Liver (tissue), 10 donors: ENCODE measurements at places on chromosomes 11 and 22. TPM values are rescaled to one million over a fixed set of nuclear protein-coding genes. Genes with fewer than 3 reads are reported as not detected.

TTLL8 gene
- not detected for total RNA-seq

TMPRSS13 gene
- total RNA-seq = 0.93 TPM

MARK2 gene
- total RNA-seq = 9.5 TPM

PAX6 gene
- total RNA-seq = not detected

MAJIN gene
- not detected for total RNA-seq

DNA sequence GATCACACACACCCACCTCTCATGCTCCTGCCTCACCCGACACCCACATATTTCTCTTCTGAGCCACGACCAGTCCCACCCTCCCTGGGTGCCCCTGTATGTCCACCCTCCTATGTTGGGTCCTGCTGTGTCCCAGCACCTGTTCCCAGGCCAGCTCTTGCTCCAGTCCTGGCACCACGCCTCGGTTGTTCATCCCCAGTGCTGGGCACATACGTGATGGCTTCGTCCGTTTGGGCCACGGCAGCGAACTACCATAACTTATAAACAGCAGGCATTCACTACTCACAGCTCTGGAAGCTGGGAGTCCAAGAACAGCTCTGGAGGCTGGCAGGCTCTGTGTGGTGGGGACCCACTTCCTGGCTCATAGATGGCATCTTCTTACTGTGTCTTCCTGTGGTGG is 116.9 kb downstream of the BRD1 start:
- peaks cover 5% of the 10 kb centered on the region for H3K27me3 ChIP-seq
- H3K27ac ChIP-seq = no peak overlapping the region
- H3K4me3 ChIP-seq = no peak overlapping the region

DNA sequence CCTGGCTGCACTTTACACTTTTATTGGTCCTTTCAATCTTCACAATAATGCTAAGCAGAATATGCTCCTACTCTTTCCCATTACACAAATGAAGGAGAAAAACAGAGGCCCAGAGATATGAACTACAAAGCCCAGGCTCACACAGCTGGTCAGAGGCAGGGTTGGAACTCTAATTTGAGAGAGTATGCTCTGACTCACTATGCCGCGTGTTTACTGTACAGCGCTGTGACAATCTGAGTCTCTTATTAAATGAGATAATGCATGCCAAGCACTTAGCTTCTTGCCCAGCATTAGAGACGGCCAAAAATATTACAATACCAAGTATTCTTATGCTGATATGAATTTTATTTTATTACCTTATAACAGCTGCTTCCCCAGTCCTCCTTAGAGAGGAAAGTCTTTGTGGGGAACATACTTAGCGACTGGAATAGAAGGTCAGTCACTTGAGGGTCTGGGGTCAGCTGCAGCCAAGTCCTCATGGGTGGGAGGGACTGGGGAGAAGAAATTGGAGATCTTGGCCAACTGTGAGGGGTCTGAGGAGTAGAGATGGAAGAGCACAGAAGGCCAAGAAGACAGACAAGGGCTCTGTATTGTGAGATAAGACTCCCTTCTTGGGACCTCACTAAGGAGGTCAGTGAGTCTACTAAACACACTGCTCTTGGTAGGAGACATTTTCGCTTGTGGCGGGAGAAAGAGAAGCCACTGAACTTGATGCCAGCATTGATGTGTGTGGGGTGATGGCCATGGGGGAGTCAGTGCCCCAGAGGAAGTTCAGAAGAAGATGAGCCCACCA is 150.8 kb upstream of the TIMP3 start:
- no peak overlapping the region for H3K27ac ChIP-seq
- no peaks in the 10 kb centered on the region for H3K4me1 ChIP-seq
- H3K4me3 ChIP-seq = no peak overlapping the region
- H3K27me3 ChIP-seq = no peaks in the 10 kb centered on the region
- no peak for DNase-seq

- DNase-seq = peak; percentile 37
- H3K4me1 ChIP-seq = no peaks in the 10 kb centered on the region
- no peak overlapping the region for H3K4me3 ChIP-seq
- H3K27me3 ChIP-seq = no peaks in the 10 kb centered on the region
Observed at GRCh38 chr22:36546092-36546804, 17.3 kb upstream of the EIF3D start.

DNA sequence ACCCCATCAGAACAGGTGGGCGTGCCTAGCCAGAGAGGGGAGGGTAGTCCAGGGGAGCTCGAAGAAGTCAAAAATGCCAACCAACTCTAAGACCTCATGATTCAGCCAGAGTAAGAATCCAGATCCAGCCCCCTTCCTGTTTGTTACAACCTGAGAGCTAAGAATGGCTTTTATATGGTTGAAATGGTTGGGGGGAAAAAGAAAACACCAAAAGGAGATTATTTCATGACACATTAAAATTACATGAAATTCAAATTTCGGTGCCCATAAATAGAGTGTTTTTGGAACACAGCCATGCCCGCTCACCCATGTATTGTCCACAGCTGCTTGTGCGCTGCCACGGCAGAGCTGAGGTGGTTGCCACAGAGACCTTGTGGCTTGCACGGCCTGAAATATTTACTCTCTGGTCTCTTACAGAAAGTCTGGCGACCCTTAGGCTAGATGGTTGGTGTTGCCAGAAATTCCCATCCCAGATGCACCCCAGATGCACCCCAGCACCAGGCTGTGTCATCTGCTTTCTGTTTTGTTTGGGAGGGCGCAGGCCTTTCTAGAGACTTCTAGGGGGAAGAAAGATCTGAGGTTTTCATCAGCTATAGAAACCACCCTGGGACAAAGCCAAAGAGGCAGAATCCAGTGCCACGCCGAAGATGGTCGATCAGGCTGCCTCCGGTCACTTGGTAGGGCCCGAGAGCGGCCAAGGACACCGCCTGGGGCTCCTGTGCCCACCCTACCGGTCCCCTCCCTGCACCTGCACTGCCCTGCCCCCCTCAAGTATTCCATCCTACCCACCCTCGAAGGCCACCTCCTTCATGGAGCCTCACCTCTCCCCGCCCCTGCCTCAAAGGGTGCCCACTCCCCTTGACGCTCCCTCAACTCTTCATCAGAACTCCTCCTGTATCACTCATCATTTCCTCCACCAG is 80.2 kb downstream of the DSCAML1 start:
- no peaks in the 10 kb centered on the region for H3K4me1 ChIP-seq
- H3K27ac ChIP-seq = no peak overlapping the region
- no peaks in the 10 kb centered on the region for H3K36me3 ChIP-seq
- H3K4me3 ChIP-seq = no peak overlapping the region
- no peak for DNase-seq

DNA sequence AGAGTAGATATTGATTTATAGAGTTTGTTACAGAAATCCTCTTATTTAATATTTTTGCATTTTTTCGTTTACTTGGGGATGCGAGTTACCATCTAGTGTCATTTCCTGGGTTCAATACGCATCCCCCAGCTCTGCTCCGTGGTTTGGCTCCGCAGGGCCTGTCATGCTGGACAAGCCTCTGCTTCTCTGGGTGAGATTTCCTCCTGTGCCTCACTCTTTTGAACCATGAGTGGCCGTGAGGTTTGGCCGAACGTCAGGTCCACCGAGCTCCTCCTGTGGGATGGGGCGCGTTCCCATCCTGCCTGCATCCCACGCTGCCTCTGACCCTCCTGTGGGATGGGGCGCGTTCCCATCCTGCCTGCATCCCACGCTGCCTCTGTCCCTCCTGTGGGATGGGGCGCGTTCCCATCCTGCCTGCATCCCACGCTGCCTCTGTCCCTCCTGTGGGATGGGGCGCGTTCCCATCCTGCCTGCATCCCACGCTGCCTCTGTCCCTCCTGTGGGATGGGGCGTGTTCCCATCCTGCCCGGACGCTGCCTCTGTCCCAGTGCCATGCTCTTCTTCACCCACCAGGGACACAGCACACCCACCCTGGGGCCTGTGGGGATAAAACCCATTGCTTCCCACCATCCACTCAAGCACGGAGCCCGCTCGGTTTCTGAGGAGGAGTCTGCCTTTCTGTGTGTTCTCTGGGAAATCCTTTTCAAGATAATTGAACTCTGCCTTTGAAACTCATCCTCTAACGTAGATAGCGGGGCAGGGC is 506.8 kb downstream of the BRD1 start:
- H3K4me1 ChIP-seq = no peaks in the 10 kb centered on the region
- DNase-seq = no peak
- H3K27ac ChIP-seq = no peak overlapping the region
- no peaks in the 10 kb centered on the region for H3K36me3 ChIP-seq
- peaks cover 2% of the 10 kb centered on the region for H3K27me3 ChIP-seq

- no peak overlapping the region for H3K27ac ChIP-seq
- no peaks in the 10 kb centered on the region for H3K27me3 ChIP-seq
- H3K36me3 ChIP-seq = no peaks in the 10 kb centered on the region
- no peak for DNase-seq
- H3K4me3 ChIP-seq = no peak overlapping the region
Observed at GRCh38 chr11:82959987-82960778, 58.6 kb downstream of the DDIAS start.

DNA sequence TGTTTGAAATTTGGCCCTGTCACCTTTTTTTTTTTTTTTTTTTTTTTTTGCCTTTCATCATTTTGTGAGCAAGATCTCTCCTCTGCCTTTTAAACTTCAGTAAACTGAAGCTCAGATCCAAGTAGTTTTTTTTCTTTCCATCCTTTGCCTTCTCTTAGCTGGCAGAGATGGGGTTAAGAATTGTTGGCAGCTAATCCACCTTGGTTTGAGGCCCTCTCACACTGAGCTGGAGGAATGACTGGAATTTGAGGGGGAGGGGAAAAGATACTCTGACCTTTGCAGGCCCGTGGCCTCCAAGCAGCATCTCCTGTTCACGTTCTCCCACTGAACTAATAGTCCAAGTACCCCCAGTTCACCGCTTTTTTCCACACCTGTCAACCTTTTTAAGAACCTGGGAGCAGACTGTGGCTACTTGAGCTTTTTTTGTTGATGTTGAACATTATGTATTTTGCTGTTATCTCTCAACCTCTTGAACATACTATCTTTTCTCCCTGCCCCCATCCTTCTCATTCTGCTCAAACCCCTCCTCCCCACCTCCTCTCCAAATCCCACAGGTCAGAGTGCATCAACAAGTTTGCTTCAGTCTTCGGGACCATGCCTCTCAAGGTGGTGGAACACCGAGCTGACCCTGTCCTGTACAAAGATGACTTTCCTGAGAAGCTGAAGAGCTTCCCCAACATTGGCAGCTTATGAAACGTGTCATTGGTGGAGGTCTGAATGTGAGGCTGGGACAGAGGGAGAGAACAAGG is 66.2 kb downstream of the ALX4 start:
- H3K27ac ChIP-seq = no peak overlapping the region
- DNase-seq = no peak
- H3K36me3 ChIP-seq = peaks cover 5% of the 10 kb centered on the region
- H3K4me3 ChIP-seq = no peak overlapping the region

GRCh38 chr22:46824344-46824909 is 62.0 kb downstream of the TBC1D22A start:
- no peaks in the 10 kb centered on the region for H3K27me3 ChIP-seq
- H3K36me3 ChIP-seq = no peaks in the 10 kb centered on the region
- DNase-seq = no peak
- no peak overlapping the region for H3K27ac ChIP-seq
- H3K4me3 ChIP-seq = no peak overlapping the region

GRCh38 chr11:86138958-86139357 is 70.1 kb upstream of the PICALM start:
- H3K4me3 ChIP-seq = no peak overlapping the region
- H3K27me3 ChIP-seq = no peaks in the 10 kb centered on the region
- DNase-seq = no peak
- H3K27ac ChIP-seq = peak overlapping the region; percentile 6

DNA sequence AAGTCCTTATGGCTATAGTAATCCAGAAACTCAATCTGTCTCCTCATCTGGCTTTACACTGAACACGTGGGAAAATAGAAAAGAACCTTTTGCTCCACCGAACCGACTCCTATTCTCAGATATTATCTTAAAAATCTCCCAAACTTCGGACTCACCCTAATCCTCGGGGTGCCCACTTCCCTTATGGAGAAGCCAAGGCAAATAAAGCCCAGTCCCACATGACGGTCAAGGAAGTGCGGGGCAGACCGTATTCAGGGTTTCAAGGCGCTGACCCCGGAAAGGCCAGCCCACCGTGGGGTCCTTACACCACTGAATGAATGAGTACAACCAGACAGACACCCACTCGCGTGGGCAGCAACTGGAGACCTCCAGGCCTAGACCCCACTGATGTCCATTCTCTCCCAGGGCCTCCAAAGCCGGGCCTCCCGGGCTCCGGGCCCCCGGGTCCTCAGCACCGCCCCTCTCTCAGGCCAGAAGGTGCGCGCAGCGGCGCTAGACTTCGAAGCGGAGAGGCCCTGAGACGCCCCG is 489 bp downstream of the NUP98 start:
- no peaks in the 10 kb centered on the region for H3K27me3 ChIP-seq
- H3K4me3 ChIP-seq = peak overlapping the region; percentile 88
- peaks cover 7% of the 10 kb centered on the region for H3K4me1 ChIP-seq
- no peak for DNase-seq

DNA sequence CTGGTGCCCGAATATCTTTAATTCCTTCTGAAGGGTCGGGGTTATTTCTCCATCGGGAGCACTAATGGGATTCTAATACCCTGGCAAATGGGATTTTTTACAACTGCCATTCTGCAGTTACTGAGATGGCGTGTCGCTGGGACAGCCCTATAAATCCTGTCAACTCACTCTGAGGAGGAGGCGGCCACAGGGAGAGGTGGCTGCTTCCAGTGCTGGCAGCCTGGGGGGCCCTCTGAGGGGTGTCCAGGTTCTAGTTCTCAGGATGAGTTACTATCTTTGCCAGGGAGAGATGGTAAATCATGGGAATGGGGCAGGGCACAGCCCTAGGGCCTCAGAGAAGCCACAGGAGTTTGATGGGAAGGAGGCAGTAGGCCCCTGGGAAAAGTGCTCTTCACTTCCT is 135.9 kb downstream of the NTM start:
- no peak for DNase-seq
- H3K4me3 ChIP-seq = no peak overlapping the region
- no peaks in the 10 kb centered on the region for H3K27me3 ChIP-seq
- H3K27ac ChIP-seq = no peak overlapping the region
- H3K4me1 ChIP-seq = no peaks in the 10 kb centered on the region
- H3K36me3 ChIP-seq = no peaks in the 10 kb centered on the region

- H3K27ac ChIP-seq = no peak overlapping the region
- peaks cover 12% of the 10 kb centered on the region for H3K4me1 ChIP-seq
- no peak overlapping the region for H3K4me3 ChIP-seq
- no peaks in the 10 kb centered on the region for H3K36me3 ChIP-seq
- DNase-seq = no peak
- H3K27me3 ChIP-seq = peaks cover 2% of the 10 kb centered on the region
Observed at GRCh38 chr11:46170797-46171196, 49.5 kb upstream of the PHF21A start.

- H3K4me3 ChIP-seq = no peak overlapping the region
- H3K4me1 ChIP-seq = peaks cover 61% of the 10 kb centered on the region
- peaks cover 13% of the 10 kb centered on the region for H3K36me3 ChIP-seq
- no peaks in the 10 kb centered on the region for H3K27me3 ChIP-seq
- H3K27ac ChIP-seq = no peak overlapping the region
- DNase-seq = no peak
Observed at GRCh38 chr11:75167617-75168016, 16.7 kb downstream of the SLCO2B1 start.

DNA sequence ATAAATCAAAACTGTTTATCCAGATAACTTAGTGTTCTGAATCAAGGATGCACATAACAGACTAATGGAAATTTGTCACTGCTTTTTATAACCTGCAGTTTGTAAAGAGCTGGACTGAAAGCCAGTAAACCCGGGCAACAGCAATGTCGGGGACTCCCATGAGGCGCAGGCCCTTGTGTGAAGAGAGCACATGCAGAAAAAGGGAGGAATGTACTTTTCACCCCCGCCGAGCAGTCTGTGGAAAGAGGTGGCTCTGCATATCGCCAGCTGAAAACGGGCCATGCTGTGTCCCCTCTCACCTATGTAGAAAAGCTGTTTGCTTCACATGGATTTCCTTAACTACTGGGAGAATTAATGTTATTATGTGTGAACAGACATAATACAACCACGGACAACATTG is 291.2 kb downstream of the CADM1 start:
- peaks cover 40% of the 10 kb centered on the region for H3K36me3 ChIP-seq
- H3K4me3 ChIP-seq = no peak overlapping the region
- H3K4me1 ChIP-seq = no peaks in the 10 kb centered on the region
- DNase-seq = no peak
